ENCODE measurements at places on chromosomes 11 and 22.

- no peak for DNase-seq
Measured at GRCh38 chr11:121927789-121928188, 188.2 kb downstream of the BLID start.

DNA sequence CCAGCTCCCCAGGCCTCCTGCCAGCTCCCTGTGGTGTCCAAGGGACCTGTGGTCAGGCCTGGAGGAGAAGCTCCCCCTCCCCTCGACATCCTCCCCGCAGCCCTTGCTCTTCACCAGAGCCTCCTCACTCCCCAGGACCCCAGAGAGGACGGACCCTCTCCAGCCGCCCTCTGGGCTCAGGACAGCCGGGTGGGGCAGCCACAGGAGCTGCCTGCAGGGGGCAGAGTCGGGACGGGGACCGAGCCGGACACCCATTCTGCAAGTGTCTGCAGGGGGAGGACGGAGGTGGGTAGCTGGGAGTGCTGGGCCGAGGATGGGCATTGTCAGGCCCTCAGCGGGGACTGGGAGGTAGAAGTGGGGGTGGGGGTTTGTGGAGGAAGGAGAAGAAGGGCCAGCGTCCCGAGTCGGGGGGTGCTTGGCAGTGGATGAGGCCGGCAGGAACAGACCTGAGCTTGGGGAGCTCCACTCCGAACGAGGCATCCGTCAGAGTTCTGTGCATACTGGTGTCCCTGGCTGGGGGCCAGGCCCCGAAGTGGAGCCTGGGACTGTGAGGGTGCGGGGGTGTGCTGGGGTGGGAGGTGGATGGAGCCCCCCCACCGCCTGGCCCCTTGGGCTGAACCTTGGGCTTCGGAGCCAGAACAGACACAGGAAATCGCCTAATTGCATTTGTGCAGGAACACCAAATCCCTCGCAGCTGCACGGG lies 15.2 kb downstream of the PRR33 start:
- DNase-seq: no peak

DNA sequence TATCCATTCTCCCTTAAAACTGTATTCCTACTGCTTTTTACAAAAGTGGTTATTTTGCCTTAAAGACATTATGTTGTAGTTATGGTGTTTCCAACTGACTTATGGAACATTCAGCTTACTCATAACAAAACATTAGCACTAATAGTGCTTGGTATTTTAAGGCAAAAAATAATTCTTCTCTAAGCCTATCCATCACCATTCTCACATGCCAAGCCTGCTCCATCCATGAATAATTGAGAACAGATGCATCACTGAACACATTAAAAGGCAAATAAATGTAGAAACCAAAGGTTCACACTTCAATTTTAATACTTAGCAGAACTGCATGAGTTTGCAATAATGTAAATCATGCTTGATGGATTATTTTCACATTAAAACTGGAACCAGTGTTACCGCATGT lies 42.3 kb upstream of the DDI1 start:
- no peak for DNase-seq

- no peak for DNase-seq
Measured at GRCh38 chr11:125295931-125296330, 131.4 kb downstream of the PKNOX2 start.

GRCh38 chr11:121566279-121567168 lies 113.8 kb upstream of the SORL1-AS1 start:
- DNase-seq: no peak

- no peak for DNase-seq
Measured at GRCh38 chr11:11499300-11499699, 122.5 kb downstream of the GALNT18 start.

DNA sequence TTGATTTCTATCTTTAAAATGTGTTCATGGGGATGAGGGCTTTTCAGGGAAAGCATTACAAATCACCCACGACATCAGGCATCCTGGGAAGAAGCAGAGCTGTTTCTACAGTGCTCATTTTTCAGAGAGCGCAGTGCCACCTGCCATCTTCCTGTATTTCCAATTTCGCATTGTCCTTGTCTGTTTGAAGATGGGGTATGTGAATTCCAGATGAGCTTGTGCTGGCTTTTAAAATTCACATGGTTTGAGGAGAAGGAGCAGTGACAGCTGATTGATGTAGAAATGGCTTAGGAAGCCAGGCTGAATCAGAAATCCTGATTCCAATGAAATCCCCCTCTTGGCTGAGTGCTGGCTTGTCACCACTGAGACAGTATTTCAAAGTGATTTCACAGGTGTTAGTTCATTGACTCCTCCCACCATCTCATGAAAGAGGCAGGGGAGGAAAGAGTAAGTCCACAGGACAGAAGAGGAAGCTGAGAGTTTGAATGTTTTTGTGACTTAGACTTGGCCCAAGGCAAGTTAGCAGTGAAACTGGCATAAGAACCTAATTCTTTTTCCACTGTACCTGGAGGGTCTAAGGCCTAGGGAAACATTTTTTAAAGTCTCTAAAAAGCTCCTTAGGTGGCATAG lies 344.6 kb upstream of the C11orf87 start:
- DNase-seq: no peak

DNA sequence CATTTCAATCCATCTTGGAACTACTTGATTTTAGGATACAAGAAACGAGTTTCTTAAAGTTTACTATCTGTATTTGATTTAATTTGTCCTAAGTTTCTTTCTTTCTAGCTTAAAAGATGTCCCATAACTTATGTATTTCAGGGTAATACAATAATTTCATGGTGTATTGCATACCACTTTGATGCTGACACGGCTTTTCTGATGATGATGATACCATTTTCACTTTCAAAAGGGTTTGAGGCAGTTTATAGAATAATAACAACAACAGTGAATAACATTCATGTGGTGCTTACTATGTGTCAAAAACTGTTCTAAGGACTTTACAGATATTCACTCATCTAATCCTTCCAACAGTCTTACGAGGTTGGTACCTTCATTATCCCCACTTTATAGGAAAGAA lies 33.2 kb upstream of the POU2AF1 start:
- DNase-seq: no peak

DNA sequence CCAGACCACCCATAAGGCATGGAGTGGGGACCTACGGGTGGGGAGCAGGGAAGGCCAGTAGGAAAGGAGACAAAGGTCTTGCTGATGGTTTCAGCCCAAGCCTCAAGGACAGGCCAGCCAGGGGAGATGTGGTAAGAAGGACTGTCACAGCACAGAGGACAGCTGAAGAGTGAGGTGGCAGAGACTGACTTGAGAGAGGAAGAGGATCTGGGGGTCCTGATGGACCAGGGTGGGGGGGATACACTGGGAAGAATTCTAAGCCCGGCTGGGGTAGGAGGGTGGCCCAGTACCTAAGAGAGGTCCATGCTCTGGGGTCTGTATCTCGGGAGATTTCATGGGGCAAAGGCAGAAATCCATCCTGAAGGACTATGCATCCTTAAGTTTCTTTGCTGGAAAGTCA lies 66.1 kb upstream of the THY1 start:
- DNase-seq: no peak

DNA sequence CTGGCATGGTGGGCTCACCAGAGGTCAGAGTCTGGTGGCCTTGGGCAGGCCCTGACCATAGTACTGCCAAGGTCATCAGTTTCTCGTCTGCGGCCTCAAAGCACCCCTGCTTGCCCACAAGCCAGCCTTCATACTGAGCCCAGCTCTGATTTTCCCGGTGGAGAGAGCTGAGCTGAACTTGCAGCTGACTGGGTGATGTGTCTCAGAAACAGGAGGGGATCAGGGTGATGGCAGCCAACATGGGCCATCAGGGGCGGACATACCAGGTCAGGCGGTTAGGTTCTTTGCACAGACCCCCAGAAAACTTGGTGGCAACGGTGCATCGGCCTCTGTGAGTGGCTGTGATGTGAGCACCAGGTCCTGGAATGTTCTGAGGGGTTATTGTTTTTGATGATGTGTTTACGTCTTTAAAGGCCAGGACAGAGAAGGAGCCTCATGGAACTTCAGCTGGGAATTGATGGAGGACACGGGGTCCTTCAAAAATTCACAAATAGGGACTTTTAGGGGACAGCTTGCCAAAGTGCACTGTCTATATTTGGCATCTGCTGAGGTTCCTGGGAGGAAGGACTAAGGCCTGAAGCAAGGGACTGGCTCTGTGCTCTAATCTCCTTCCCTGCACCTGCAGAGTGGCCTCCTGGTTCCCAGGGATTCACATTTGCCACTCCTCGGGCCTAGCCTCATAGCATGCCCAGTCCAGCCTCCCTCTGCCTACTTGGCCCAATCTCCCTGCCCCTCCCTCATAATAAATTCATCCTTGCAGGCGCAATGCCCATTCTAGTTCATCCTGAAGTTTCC lies 131.2 kb downstream of the OSBP2 start:
- no peak for DNase-seq

- no peak for DNase-seq
Measured at GRCh38 chr11:75719340-75720239, 2.0 kb downstream of the MOGAT2 start.

- DNase-seq: no peak
Measured at GRCh38 chr11:69131121-69131566, 24.6 kb upstream of the SMIM38 start.

- DNase-seq: no peak
Measured at GRCh38 chr11:119615003-119615881, 113.8 kb downstream of the NECTIN1 start.

GRCh38 chr11:316891-317301 lies 3.1 kb downstream of the IFITM1 start:
- no peak for DNase-seq

DNA sequence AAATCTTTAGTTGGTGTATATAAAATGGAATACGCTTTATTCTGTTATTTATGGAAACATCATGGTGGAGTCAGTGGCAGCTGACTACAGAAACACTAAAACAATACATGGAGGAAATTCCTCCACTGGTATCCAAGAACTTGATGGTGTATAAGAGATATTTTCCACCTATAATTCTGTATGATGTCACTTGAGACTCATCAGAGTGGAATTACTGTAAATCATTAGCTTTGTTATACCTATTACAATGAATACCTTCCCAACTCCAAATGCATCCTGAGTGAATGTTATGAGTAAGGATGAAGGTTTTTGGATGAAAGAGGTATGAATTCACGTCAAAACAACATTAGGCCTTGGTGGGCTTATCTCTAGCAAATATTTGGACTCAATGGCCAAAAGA lies 258.5 kb upstream of the SORL1-AS1 start:
- DNase-seq: no peak

DNA sequence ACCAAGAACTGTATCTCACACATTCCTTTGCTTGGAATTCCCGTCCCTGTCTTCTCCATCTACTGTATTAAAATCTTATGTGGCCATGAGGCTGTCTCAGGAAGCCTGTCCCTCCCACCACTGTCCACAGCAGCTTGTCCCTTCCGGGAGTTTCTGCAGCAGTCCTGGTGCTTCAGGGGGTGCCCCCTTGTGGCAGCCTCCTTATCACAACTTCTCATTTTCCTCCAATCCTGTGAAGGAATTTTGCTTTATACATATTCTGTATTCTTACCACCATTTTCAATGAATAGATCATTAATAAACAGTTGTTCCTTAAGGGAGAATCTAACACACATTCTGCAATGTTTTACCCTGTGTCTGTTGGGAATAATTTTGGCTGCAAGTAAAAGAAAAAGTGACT lies 220.4 kb upstream of the RAG2 start:
- DNase-seq: no peak

DNA sequence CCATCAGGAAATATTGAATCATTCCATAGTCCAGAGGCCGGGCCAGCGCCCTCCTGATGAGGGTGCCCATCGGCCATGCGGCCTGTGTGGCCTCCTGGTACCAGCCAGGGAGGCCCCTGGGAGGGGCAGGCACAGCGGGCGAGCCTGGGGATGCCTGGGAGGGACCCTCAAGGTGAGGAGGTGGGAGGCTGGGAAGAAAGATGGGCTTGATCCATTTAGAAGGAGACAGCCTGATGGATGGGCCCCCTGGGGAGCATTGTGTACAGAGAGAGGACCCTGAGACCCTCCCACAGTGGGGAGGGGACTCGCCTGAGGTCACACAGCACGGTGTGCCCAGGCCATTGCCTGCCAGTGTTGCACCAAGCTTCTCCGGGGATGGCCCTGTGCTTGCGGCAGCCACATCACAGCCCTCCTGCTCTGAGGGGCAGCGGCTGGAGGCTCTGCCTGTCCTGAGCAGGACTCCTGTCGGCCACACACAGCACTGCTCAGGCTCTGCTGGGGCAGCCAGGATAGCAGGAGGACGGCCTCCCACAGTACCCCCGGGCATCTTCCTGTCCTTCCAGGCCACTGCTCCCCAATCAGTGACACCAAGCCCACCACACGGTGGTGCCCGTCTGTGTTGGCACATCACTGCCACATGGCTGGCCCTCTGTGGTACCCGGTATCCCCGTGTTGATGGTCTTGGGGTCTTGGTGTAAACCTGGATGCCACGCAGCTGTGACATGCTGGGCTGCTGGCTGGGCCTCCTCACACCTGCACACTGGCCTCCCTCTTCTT lies 290.0 kb downstream of the TBC1D22A start:
- DNase-seq: no peak

GRCh38 chr22:25548866-25549464 lies 15.5 kb upstream of the GRK3 start:
- DNase-seq: no peak

- DNase-seq: no peak
Measured at GRCh38 chr11:28420099-28420498, 311.9 kb downstream of the METTL15 start.

GRCh38 chr11:131688048-131688693 lies 317.8 kb downstream of the NTM start:
- DNase-seq: no peak

DNA sequence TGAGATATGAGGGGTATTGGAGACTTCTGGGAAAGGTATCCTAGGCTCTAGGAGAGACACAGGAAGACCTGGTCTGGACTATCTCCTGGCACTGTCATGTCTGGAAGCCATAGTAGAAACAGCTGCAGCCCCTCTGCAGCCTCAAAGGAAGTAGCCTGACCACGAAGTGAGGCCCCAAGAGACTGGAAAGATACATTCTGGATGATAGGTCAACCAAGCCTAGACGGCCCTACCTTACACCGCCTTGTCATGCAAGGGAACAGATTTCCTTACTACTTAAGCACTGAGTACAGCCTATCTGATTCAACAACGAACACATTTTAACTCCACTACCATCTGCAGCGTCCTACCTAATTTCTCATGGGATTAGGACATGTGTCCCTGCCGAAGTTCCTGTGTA lies 31.1 kb downstream of the UQCR10 start:
- no peak for DNase-seq

- no peak for DNase-seq
Measured at GRCh38 chr22:30733181-30733631, 38.5 kb downstream of the OSBP2 start.

GRCh38 chr22:27638329-27639233 lies 163.0 kb downstream of the MN1 start:
- no peak for DNase-seq

GRCh38 chr11:33920838-33921613 lies 29.1 kb upstream of the LMO2 start:
- no peak for DNase-seq

GRCh38 chr22:18001040-18001893 lies 23.1 kb downstream of the MICAL3 start:
- DNase-seq: no peak

DNA sequence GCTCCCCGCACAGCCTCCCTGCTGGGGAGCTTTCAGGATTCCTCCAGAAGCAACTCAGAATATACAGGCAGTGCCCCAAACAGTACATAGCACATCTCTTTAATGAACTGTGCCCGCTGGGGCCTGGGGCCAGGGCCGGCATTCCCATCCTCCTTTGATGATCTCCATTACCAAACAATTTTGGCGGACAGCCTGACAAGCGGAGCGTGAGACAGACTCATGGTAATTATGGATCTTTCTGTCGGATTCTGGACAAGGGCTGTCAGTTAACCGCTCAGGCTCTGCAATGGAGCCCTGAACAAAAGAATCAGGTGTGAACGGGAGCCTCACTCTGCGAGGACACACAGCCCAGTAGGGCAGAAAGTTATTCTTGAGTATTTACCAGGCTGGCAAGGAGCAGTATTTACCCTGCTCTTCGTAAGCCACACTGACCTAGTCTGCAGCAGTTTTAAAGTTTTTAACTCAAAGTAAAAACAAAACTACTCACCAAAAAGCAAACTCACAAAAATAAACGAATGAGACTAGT lies 174.0 kb downstream of the TBC1D22A start:
- no peak for DNase-seq
